ENCODE measurements at places on chromosomes 1 and 21. TPM values are rescaled to one million over a fixed set of nuclear protein-coding genes. Genes with fewer than 3 reads are reported as not detected.

- no peak for DNase-seq
- H3K36me3 ChIP-seq = peaks cover 82% of the 10 kb centered on the region
- no peaks in the 10 kb centered on the region for H3K27me3 ChIP-seq
Observed at GRCh38 chr1:154258784-154259183, 13.6 kb upstream of the HAX1 start.

DNA sequence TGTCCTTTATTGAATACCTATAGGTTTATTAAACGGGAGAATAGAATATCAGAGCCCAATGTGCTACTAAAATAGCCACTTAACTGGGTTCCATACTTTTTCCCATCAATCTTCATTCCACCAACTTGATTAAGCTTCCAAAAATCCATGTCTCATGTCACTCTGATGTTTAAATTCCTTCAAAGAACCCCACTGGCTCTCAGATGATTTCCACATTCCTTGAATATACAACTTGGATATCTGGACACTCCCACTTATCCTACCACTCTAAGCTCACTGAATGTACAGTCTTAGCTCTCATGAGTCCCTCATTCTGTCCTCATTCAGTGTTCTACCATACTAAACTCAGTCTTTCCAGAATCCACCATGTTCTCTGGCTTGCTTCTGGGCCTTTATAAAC lies 21.1 kb downstream of the COL11A1 start:
- H3K4me1 ChIP-seq = no peaks in the 10 kb centered on the region
- DNase-seq = no peak
- H3K27me3 ChIP-seq = no peaks in the 10 kb centered on the region
- no peaks in the 10 kb centered on the region for H3K36me3 ChIP-seq
- H3K27ac ChIP-seq = no peak overlapping the region

The LEFTY2 gene
- total RNA-seq = not detected

The LORICRIN gene
- not detected for total RNA-seq

DNA sequence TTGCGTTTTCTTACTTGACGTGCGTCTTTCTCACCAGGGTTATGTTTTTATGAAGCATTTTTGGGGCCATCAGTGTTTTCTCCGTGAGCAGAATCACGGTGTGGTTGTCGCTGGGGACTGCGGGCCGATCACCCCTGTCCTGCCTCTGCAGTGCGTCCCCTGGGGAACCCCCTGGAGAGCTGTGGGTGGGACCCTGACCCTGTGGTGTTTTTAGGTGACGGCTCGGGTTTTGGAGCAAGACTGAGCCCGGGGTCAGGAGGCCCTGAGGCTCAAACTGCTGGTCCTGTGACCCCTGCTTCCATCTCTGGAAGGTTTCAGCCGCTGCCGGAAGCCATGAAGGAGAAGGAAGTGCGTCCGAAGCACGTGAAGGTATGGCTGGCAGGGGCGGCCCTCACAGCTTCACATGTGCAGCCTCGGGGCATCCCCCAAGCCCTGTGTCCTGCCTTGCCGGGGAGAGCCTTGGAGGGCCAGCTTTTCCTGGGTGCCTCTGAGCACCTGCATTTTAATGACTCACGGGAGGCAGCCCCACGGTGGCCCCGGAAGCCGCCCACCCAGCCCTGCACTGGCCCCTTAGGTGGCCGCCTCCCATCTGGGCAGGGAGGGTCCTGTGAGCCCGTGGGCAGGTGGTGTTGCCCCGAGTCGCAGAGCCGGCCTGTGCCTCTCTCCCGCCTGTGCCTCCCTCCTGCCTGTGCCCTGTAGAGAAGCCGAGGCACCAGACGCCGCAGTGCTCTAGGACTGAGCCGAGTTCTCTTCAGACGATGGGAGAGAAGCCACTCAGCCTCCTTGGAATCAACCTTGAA lies 36.7 kb upstream of the DIP2A start:
- no peak overlapping the region for H3K27ac ChIP-seq
- H3K27me3 ChIP-seq = no peaks in the 10 kb centered on the region
- no peak overlapping the region for H3K4me3 ChIP-seq
- H3K4me1 ChIP-seq = no peaks in the 10 kb centered on the region
- DNase-seq = no peak
- H3K36me3 ChIP-seq = no peaks in the 10 kb centered on the region

DNA sequence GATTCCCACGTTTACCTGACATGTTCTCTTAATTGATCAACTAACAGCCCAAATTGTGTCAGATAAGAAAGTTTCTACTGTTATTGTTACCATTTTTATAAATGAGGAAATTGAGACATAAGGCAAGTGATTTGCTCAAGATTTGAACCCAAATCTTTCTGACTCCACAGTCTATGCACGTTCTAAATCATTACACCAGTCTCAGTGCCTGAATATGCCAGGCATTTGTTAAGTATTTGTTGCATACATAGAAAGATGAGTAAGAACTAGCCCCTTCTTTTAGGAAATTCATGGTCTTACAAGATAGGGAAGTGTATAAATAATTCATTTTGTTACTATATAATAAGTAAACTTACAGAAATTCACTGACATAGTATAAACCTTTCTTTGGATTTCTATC lies 7.1 kb upstream of the CD101 start:
- H3K27me3 ChIP-seq = no peaks in the 10 kb centered on the region
- H3K36me3 ChIP-seq = no peaks in the 10 kb centered on the region
- no peak overlapping the region for H3K27ac ChIP-seq
- peaks cover 12% of the 10 kb centered on the region for H3K4me1 ChIP-seq

The GBP6 gene
- 2.2 TPM for total RNA-seq

The CACNA1S gene
- total RNA-seq = not detected

The DDR2 gene
- total RNA-seq = 0.35 TPM

The SLC30A7 gene
- total RNA-seq = 18.4 TPM
